Hypothalamus (tissue), 51 donors: ENCODE measurements at places on chromosomes 1 and 21.

GRCh38 chr1:39672551-39672947, 642 bp upstream of the NT5C1A start:
- no peak for DNase-seq

DNA sequence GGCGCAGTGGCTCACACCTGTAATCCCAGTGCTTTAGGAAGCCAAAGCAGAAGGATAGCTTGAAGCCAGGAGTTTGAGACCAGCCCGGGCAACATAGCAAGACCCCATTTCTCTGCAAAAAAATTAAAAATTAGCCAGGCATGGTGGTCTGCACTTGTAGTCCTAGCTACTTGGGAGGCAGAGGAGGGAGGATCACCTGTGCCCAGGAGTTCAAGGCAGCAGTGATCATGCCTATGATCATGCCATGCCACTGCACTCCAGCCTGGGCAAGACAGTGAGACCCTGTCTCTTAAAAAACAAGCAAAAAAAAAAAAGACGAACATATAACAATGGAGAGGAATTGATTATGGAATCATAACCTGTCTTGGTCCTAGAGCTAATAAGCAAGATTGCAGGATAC, 45.1 kb downstream of the FBXO42 start:
- DNase-seq, result no peak

DNA sequence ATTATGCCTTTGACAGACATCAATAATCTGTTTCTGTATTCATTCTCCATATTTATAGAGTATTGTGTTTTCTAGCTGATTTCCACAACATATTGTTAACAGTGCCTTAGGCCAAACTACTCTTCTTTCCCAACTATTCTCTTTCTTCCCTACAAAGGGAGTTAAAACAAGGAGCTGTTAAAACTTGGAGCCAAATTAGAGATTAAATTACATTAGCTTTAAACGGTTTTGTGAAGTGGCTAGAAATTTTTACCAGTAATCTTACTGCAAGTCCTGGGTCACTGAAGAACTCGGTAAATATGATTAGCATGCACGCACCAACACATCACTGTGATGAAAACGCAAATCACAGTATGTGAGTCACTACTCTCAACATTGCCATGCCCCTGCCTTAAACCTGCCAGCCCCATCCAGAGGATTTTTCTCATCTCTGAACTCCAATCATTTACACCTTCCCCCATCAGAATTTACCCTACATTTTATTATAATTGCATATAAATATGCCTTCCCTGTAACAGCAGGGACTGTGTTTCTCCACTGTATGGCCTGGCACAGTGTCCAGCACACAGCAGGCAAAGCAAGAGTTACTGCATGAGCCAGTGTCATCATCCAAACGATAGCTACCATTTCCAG, 1.5 kb upstream of the PRDX6 start:
- DNase-seq, result no peak

- DNase-seq, result no peak
These were observed 94.8 kb downstream of the MIS18A start for GRCh38 chr21:32184065-32184464.

GRCh38 chr1:66182551-66183178, 351.3 kb upstream of the SGIP1 start:
- DNase-seq, result no peak

DNA sequence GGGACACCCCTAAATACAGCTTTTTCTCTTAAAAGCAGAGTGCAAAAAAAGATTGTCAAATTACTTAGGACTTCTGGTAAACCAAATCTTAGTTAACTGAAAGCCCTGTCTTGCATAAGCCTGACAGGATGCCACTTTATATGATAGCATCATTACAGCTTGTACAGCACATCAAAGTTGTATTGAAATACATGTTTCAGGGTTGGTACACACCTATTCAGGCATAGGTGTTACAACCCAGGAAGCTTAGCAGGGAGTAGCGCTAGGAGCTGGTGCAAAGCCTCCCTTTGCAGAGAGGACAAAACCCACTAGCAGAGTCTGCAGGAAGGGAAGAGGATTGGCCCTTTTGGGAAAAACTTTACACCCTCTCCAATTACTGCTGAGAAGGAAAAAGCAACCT, 258.9 kb upstream of the SGIP1 start:
- DNase-seq, result no peak
